ENCODE measurements at places on chromosomes 12 and 14. TPM values are rescaled to one million over a fixed set of nuclear protein-coding genes. Genes with fewer than 3 reads are reported as not detected.

GRCh38 chr12:130428116-130428515 lies 90.4 kb downstream of the PIWIL1 start:
- DNase-seq = no peak

GRCh38 chr12:130203151-130203550 lies 40.9 kb downstream of the FZD10 start:
- DNase-seq = no peak

OAS1 gene
- total RNA-seq = 8.1 TPM

GRCh38 chr14:100085462-100085861 lies 20.2 kb downstream of the EVL start:
- no peak for DNase-seq

RIMKLB gene
- 9.7 TPM for total RNA-seq
